ENCODE measurements at places on chromosomes 1 and 21.
A peak's percentile ranks its signal among the peaks of the same experiment; 100 is the strongest.

GRCh38 chr1:147472966-147473732 lies 68.2 kb upstream of the BCL9 start:
- no peak for DNase-seq

DNA sequence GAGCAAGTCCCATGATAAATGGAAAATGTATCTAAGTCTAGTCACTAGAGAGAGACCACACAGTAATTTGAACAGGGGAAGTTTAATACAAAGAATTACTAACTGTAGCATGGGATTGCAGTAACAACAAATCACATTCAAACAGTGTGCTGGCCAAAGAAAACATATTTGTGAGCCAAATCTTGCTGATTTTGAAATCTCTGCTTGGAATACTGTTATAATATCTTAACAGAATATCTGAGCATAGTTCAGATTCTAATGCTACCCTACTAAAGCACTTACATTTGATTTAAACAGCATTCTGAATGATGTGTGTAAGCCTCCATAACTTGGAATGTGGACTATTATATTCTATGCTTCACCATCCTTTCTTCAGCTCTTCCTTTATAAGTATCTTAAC lies 270.0 kb upstream of the BRINP3 start:
- no peak for DNase-seq

DNA sequence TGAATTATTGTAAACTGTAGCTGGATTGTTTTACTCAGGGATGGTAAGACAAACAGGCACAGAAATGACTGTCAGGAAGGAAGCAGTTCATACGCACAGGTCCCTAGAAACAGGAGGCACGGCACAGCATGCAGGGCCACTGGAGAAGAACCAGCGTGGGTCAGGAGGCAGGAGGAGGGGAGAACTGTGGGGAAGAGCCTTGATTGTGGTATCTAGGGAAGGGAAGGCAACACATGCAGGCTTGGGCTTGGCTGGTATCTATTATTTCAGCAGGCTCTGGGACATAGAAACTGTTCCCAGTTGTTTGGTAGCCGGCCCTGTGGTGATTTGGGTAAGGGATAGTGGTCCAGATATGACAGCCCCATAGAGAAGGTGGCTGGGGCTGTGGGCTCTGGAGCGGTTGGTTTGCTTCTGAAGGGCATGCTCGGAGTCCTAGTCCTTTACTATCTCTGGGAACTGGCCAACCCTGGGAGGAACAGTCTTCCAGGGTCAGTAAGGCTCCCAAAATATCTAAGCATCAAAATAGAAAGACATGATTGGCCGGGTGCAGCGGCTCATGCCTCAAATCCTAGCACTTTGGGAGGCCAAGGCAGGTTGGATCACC lies 43.1 kb upstream of the CCSAP start:
- no peak for DNase-seq

DNA sequence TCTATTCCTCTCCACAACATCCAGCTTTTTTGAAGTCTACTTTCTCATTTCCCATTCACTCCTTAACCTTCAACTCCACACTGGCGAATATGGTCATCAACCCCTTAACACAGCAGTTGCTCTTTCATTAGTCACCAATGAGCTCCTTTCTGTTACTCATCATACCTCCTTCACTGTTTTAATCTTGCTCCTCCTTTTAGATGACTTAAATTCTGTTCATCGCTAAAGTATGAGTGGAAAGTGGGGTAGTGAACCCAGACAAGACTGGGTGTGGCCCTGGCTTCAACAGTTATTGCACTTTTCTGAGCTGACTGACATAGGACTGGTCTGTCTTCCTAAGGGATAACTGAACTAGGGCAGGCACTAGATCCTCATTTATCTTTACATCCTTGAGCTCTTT lies 51.3 kb downstream of the AKT3 start:
- DNase-seq: peak; percentile 76

DNA sequence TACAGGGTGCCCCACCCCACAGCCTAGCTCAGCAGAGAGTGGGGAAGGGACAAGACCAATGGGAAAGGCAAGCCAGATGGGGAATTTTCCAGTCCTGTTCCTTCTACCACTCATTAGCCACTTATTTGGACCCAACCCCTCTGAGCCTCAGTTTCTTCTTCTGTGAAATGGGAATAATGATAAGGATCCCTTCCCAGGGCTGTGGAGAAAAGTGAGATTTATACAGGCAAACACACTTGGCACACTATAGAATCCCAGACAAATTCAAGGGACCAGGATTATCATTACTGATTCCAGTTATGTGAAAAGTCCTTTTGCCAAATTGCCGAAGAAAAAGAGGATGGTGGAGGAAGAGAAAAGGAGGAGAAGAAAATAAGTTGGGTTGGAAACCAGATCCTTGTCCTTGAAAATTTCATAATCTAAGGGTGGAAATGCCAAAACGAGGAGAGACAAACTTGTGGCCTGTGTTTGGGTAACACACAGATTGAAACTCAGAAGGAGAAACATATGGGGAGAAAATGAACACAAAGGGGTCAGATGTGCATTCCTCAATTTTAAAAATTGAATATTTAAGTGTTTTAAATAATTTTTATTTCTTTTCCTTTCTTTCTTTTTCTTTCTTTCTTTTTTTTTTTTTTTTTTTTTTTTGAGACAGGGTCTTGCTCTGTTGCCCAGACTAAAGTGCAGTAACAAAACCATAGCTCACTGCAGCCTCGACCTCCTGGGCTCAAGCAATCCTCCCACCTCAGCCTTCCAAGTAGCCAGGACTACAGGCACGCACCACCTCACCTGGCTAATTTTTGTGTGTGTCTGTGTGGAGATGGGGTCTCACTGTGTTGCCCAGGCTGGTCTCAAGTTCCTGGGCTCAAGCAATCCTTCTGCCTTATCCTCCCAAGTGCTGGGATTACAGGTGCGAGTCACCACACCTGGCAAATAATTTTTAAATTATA lies 9.6 kb downstream of the CAPN2 start:
- DNase-seq: no peak

Measured in SJSA1 (cell line).